Activated effector memory CD4-positive, alpha-beta T cell treated with Interleukin-2 at 50 U/mL for 16 hours (primary cell): ENCODE measurements at places on chromosomes 6 and 20.

DNA sequence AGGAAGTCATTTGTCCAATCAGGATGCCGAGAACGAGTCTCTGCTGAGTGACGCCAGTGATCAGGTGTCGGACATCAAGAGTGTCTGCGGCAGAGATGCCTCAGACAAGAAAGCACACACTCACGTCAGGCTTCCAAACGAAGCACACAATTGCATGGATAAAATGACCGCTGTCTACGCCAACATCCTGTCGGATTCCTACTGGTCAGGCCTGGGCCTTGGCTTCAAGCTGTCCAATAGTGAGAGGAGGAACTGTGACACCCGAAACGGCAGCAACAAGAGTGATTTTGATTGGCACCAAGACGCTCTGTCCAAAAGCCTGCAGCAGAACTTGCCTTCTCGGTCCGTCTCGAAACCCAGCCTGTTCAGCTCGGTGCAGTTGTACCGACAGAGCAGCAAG, 281.5 kb downstream of the TSHZ2 start:
- DNase-seq = no peak

DNA sequence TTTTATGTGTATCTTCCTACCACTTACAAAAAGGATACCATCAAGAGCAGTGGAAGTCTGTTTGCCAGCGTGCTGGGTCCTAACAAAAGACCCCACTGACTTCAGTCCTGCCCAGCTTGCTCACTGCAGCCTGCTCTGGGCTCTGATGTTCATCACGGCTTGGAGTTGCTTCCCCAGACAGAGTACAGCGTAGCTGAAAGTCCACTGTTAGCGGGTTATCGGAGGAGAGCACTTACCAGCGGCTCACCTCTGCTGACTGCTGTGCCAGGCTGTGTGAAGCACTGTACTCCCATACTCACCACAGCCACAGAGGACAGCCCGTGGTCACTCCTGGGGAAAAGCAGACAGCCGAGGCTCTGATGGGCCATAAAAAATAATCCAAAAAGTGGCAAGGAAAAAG, 40.2 kb downstream of the CTCFL start:
- no peak for DNase-seq

DNA sequence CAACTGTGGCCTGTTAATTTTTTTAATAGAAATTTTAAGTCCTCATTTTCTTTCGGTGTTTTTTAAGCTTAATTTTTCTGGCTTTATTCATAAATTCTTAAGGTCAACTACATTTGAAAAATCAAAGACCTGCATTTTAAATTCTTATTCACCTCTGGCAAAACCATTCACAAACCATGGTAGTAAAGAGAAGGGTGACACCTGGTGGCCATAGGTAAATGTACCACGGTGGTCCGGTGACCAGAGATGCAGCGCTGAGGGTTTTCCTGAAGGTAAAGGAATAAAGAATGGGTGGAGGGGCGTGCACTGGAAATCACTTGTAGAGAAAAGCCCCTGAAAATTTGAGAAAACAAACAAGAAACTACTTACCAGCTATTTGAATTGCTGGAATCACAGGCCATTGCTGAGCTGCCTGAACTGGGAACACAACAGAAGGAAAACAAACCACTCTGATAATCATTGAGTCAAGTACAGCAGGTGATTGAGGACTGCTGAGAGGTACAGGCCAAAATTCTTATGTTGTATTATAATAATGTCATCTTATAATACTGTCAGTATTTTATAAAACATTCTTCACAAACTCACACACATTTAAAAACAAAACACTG, 10.1 kb downstream of the HFE start:
- peak; percentile 39 for DNase-seq

DNA sequence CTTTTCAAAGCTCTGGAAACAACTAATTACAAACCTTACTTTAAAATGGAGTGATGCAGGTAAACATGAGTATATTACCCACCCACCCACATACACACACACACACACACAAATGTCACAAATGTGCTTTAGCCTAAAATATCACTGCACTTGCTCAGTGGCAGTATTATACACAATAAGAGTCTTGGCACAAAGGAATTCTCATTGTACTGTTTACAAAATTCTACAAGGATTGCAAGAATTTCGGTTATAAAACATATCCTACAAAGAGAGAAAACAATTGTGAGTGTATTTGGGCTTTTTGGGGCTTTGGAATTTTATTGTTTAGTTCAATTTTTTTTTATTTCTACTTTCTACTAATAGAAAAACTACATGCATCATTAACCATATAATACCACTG, 113.2 kb upstream of the BEND6 start:
- no peak for DNase-seq

DNA sequence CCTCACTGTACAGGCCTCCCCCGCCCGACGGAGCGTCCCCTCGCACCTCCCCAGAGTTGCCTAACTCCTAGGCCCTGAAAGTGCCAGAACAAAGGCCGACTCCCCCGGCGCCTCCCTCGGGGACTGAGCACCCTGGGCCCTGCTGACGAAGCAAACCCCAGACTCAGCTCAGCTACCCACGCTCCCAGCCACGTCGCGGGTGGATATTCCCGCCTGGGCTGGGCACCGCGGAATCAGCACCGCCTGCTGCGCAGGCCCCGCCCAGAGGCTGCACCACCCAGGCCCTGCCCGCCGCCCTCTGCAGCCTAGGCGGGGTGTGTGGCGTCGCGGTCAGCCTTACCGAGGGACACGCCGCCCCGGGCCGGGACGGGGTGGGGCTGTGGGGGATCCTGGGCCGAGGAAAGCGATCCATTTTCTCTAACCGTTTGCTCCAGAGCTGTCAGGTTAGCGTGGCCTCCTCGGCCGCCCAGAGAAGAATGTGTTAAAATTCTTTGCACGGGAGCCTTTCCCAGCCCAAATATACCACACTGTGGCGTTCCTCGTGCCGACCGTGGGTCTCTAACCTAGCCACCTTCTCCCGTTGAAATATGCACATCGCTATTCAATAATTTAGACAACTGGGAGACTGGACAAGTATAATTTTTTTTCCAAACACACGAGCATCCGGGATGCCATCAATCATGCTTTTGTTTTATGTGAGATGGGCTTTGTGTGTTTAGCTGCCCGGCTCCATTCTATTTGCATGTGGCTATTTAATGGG, 31.4 kb downstream of the TFAP2A start:
- DNase-seq = no peak

DNA sequence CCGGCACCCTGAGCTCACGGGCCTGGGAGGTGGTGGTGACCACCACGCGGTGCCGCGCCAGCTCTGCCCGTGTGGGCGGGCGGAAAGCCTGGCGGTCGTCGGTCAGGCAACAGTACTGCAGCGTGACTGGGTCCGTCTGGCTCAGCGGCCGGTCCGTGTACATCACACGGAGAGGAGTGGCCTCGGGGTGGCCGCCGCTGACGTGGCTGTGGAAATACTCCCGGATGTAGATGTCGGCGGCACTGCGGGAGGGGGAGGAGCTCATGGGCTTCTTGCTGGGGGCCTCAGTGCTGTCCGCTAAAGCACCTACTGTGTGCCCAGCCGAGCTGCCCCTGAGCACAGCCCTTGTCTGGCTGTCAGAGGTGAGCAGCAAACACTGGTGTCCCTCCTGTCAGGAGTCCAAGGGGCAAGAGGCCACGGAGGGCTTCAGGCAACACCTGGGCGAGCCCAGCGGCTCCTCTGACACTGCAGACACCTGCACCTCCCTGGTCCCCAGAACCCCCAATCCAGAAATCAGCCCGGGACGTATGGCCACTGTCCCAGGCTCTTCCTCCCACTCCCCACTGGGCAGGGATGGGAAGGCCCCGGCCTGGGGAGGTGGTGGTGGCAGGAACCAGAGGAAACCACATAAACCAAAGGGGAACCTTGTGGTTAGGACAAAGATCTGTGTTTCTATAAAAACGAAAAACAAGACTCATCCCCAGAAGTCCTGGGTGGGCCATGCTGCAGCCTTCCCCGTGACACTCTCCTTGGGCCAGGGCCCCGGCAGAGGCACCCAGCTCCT, 6.5 kb downstream of the HELZ2 start:
- DNase-seq = peak; percentile 39

DNA sequence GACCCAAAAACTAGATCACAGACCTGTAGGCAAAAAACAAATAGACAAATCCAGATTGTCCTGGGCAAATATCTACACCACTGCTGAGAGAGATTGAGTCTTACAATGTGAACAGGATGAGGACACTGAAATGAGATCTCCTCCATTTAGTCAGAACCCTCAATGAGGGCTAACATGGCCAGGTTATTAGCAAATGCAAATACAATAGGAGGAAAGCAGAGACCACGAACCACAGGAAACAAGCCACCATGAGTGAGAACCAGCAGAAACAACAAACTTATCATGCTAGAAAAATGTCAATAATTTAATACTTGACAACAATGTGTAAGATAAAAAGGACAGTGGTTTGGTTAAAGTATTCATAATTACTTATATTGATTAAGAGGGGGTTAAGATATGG, 162.8 kb downstream of the SYNE1 start:
- DNase-seq = no peak

GRCh38 chr6:16758163-16758975, 2.9 kb downstream of the ATXN1 start:
- DNase-seq = no peak

GRCh38 chr6:70270287-70271005, 32.4 kb downstream of the COL9A1 start:
- no peak for DNase-seq
